HCT116 (cell line): ENCODE measurements at places on chromosomes 2 and 18.

DNA sequence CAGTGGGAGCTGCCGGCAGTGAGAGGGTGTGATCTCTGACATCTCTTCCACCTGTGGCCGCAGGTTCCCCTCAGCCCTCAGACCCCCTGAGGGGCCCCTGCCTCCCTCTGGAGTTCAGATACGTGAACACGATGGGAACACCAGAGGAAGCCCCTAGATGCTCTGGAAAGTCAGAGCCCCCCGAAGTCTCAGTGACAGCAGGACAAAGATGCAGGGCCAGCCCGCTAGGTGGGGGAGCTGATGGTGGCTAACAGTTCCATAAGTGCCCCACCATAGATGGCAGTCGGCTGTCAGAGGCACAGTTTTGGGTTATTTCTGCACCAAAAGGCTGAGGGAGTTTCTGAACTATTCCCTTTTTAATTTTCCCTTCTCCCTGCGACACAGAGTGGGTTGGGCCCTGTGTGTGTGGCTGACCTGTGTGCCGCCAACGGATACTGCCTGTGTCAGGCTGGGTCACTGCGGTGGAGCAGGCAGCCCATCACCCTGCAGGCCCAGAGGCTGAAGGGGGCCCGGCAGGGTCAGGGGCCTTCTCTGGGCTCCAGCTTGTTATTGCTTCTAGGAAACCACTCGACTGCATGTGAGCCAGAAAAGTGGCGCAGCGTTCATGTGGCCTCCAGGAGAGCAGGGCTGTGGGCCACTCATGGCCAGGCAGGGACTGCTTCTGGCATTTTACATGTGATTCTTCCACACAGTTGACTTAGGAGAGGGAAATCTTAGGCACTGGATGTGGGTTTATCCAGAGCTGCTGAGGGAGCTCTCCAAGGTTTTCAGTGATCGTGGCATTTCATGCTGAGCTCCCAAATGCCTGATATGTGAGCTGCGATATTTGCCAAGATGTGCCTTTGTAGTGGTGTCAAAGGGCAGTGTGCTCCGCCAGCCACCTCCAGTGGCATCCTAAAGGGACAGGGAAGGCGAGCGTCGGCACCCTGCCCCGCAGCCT lies 225.1 kb downstream of the SH3RF3 start:
- no peak for DNase-seq

DNA sequence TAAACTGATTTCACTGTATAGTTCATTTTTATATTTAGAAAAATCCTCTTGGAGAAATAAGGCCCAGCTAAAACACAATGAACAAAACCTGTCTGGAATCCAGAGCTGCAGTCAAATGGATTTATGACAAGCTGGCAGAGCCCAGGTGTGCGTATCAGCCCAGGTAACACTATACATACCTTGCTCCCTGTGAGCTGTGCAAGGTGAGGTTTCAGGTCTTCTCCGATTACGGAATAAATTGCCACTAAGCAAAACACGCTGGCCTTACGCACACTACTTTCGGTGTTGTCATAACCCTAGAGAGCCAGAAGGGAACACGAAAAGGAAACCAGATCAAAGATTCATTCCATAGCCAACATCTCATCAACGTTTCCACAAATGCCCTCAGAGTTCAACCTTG lies 61.9 kb upstream of the TFCP2L1 start:
- no peak for DNase-seq

GRCh38 chr2:101991721-101992145 lies at the start of gene IL1R2:
Gene IL1R2 (plus strand): TSS chr2:101991960. CDS start chr2:102008576, 16,616 bp downstream.
- no peak for DNase-seq

DNA sequence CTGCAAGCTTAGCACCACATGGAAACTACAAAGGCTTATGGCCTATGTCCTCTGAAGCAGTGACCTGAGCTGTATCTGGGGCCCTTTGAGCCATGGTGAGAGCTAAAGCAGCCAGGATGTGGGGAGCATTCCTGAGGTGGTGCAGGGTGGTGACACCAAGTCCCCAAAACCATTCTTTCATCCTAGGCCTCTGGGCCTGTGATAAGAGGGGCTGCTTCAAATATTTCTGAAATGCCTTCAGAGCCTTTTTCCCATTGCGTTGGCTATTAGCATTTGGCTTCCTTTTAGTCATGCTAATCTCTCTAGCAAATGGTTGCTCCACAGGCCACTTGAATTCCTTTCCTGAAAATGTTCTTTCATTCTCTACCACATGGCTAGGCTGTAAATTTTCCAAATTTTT lies 13.4 kb downstream of the CCDC150 start:
- no peak for DNase-seq

DNA sequence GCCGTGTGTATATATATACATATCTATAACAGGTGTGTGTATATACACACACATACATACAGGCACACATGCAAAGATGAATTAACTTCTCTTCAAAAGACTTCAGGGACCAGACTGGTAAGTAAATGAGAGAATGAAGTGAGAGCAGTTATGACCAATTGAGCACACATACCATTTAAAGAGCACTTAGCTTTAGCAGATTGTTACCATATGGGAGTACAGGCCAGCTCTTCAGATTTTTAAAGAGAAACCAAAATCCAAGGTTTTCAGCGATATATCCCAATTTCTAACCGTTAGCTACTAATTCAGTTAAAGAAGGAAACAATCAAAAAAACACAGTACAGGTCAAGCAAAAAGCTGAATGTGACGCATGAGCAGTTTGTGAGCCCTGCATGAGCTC lies 23.7 kb downstream of the INPP1 start:
- DNase-seq, result no peak

DNA sequence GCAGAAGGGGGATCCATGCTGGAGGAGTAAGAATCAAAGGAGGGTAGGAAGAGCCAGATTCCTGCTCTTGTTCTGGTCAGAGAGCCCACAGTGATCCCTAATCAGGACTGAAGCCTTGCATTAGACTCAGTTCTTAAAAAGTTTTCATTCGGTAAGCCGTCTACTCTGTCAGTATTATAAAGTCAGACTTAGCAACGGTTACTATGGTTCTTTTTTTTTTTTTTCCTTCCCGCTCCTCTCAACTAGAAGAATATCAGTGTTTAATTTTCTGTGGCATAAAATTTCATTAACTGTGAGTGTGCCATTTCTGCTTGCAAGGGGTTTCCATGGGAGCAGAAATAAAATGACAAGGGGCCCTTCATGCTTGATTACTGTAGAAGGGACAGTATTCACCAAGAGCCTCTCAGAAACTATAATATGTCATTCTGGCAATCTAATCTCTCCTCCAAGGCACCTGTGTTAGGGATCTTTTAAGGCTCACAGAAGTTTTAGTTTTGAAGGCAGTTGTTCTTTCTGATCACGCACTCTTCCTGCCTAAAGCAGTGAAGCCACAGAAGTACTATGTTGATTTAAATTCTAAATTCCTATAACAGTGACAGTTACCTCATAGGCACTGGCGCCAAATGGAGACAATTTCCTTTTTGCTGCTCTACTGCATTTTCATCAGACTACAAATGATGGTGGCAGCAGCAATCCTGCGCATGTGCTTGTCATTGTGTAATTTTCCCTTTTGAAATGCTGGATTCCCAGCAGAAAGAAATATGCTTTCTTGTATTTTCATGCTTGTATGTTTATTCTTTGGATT lies 57.0 kb downstream of the OSBPL6 start:
- DNase-seq, result no peak

GRCh38 chr2:44778671-44779476 lies 162.6 kb upstream of the SIX3 start:
- no peak for DNase-seq

DNA sequence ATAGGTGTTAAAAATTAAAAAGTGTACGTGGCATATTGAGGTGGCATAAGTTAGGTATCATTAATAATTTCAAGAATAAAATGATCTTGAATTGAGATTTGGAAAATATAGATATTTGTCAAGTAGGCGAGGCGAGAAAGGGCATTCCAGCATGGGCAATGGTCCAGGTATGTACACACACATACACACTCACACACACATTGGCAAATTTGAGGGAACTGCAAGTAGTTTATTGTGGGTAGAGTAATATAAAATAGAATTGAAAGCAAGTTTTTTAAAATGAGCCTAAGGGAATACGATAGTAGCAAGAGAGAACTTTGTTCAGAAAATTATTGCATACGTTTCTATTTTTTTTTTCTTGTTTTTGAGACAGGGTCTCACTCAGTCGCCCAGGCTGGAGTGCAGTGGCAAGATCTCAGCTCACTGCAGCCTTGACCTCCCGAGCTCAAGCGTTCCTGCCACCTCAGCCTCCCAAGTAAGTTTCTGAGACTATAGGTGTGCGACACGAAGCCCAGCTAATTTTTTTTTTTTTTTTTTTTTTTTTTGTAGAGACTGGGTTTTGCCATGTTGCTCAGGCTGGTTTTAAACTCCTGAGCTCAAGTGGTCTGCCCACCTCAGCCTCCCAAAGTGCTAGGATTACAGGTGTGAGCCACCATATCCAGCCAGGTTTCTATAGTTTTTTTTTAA lies 96.7 kb upstream of the SLC39A10 start:
- no peak for DNase-seq

GRCh38 chr2:173204316-173204715 lies 128.7 kb downstream of the MAP3K20 start:
- DNase-seq, result no peak

DNA sequence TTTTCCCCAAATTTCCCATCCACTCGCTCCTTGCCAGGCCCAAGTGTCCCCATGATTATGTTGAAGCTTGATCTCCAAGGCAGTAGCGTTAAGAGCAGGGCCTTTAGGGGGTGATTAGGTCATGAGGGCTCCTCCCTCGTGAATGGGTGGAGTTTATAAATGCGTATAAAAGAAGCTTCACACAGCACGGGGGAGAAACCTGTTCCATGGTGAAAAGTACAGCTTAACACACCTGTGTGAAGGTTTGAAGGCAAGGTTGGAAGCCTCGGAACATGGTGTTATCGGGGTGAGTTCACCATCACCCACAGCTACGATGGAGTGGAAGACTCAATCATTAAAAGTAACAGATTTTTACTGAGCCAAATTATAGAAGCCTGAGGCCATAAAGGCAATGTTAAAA lies 137.4 kb upstream of the ALKAL2 start:
- DNase-seq, result no peak

DNA sequence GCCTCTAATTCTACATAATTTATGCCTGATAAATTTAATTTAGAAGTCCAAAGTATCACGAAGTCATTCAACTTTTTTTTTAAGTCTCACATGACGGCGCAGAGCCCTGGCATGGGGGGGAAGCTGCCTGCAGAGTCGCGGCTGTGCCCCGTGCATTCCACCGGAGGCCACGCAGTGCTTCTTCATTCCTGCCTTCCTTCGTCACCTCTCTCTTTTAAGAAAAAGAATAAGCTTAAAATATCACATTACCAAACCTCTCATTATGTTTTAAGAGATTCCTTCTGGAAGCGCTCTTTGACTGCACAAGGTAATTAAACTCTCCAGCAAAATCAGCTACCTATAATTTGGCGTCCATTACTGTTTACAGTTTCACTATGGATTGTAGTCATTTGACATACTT lies 20.3 kb upstream of the KIDINS220 start:
- no peak for DNase-seq

DNA sequence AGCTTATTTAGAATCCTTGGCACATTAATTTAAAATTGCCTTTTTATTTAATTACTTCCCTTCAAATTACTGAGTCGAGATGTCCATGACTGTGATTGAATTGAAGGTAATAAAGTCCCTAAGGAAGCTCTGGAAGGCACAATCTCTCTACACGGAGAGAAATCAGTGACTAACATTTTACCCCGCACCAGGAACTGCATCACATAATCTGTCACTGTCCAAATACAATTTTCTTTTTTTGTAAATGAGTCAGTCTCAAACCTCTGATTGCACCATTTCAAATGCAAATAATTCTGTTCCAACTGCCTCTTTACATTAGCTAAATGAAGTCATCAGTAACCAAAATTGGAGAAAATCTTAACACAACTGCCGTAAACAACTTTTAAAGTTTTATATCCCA lies 311.9 kb downstream of the CCDC178 start:
- no peak for DNase-seq

DNA sequence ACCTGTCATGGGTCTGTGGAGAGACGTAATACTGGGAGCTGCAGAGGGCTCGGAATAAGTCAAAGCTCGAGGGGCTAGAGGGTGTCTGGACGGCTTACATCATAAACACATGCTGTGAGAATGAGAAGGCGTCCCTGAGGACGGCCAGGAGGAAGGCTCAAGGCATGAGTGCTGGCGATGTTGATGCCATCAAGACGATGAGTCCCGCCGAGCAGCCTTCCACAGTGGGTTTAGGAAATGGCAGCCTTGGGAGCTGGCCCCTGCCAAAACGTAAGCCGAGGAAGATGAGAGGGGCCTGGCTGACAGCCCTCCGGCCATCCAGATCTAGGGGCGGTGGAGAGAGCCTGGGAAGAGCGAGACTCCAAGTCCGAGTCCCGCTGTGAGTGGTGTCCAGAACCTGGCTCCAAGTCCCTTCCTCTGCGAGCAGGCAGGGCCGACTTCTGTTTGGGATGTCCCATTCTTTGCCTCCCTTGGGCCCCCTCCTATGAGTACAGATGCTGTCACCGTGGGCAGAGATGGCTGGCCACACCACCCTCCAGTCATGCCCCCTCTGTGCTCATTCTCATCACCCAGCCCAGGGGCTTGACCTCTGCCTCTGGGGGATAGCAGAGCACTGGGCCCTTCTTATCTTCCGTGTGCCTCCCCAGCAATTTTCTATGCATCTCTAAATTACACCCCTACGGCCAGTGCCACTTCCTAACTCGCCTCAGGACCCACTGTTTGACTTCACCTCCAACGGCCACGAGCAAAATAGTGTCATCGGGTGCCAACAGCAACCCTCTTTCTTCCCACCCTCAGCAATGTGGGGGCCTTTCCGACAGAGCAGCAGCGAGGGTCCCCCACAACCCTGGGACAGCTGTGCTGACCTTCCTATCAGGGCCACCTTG lies 175.7 kb downstream of the FAM210A start:
- DNase-seq, result no peak

- DNase-seq, result no peak
Measured at GRCh38 chr18:32358075-32358474, 112.6 kb downstream of the GAREM1 start.
